NCI-H1092 (cell line): ENCODE measurements at places on chromosomes 5 and 9.

- DNase-seq = no peak
Observed at GRCh38 chr9:92655366-92655765, 14.6 kb downstream of the IPPK start.

- no peak for DNase-seq
Observed at GRCh38 chr9:85700330-85700729, 41.4 kb downstream of the AGTPBP1 start.

- no peak for DNase-seq
Observed at GRCh38 chr5:96326902-96327301, 106.1 kb downstream of the PCSK1 start.

DNA sequence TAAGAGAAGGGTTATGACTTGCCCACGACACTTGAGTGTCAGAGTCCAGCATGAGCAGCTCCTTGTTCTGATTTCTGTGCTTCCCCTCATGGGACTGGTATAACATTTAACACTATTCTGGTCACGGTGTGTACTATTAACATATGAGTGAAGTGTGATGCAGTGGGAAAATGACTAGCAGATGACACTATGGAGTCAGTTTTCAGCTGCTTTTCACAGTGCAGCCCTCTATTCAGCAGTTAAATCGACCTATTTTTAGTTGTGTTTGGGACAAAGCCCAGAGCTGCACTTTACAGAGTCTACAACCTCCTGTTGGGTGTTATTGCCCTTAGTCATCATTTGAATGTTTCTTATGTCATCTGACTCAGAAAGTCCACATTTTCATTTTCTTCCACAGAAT, 59.1 kb downstream of the CHSY3 start:
- no peak for DNase-seq

- no peak for DNase-seq
Observed at GRCh38 chr9:120715389-120715924, 1.2 kb upstream of the MEGF9 start.

DNA sequence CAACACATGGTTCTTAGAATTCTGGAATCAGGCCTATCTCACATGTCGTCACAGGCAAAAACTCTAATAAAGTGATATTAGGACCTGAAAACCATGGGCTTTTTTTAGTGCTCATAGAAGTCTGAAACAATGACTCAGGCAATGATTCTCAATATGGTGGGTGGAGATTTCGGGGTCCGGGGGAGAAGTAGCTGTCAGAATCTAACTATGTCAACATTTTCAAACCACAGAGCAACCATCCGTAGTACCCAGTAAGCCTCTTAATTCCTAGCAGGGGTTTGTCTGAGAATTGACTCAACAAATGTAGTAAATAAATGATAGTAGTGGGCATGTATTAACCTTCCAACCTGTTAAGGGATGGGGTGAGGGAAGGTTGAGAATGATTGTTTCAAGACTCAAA, 2.6 kb downstream of the AMACR start:
- DNase-seq = no peak

DNA sequence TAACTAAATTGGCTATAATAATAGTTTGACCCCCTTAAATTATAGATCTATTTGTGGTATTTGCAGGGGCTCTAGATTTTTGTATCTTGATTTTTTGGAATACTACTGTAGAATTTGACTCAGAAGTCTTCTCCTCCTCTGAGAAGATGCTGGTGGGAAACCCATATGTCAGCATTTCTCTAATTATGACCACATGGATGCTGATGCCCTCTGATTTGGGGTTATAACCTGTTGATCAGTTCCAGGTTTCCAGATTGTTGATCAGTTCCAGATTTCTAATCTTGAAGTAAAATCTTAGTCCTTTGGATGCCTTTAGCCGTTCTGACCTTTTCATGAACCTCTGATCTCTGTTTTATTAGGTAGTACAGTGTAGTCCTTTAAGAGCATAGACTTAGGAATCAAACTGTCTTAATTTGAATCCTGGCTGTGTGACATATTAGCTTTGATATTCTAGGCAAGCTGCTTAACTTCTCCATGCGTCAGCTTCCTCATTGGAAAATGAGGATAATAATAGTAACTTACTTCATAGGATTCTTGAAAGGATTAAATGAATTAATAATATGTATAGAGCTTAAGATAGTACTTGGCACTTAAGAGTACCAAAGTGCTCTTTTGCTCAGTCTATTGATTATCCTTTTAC, 8.1 kb downstream of the FSD1L start:
- no peak for DNase-seq

GRCh38 chr5:96624596-96624995, 37.6 kb upstream of the CAST start:
- DNase-seq = no peak

DNA sequence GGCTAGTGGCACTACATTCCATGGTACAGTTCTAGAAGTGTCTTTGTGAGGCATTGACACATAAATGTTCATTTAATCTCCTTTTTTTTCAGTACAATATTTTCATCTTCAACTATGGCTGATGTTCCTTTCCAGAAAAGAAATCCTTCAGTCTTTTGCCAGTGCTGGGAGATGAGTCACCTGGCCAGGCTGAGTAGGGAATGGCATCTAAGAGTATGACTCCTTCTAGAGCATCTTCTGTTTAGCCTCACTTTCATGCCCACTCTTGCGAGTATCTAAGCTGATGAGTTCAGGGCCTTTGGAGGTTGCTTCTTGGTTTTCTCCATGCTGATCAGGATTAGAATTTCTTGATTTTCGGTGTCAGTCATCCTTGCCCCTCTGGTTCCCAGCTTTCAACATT, 124.4 kb downstream of the SLC28A3 start:
- DNase-seq = no peak

DNA sequence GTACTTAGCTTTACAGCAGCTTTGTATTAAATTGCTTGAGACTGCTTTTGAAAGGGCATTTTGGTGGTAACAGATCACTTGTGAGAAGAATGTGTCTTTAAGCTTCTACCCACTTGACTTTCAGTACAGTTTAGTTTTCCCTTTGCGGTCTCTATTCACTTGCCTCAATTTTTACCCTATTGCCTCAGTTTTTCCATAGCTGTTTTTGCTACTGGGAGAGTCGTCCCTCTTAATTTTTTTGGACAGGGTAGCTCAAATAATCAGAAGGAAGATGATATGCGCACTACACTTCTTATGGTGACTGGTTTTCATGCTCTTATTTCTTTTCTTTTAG, 18.8 kb downstream of the UGCG start:
- no peak for DNase-seq

- DNase-seq = no peak
Observed at GRCh38 chr9:34334337-34334824, 5.0 kb downstream of the NUDT2 start.

DNA sequence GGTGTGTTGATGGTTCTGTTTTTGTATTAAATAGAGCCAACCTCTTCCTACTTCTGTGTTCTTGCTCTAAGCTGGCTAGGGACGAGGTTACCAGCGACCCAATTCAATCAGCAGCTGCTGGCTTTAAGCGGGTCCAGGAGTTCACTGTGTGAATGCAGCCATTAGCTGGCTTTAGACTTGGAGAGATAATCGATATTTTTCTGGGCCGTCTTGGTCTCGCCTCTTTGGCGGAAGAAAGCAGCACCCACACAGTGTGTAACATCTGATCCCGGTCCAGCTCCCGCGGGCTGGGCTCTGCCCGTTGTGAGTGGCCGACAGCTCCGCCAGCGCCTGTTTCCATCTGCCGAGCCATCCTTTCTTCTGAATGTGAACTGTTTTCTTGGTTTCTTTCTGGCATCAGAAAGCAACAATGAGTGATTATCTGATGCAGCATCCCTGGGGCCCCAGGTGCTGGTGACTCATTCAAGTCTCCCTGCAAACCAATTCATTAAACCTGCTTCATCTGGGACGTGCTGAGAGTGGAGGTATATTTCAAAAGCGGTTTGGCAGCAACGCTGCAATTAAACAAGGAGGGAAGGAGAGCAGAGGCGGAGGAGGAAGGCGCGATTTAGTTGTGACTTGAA, 90.8 kb upstream of the IRX4 start:
- no peak for DNase-seq

GRCh38 chr5:154986151-154986550, 27.4 kb upstream of the KIF4B start:
- DNase-seq = no peak

DNA sequence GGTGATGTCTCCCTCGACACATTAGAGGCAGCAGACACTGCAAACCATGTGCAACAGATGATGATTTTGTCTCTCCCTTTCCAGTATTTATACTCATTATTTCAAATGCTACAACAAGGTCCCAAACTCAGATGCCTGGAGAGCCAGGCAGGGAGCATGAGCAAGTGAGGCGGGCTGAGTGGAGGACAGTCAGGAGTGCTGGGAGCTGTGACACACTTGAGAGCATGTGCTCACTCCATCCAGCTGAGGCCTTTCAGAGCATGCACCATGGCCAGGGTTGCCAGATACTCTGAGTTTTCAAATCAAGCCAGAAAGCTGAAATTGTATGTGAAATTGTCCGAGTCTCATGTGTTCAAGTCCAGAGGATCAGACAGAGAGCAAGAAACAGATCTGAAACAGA, 55.8 kb upstream of the SLC2A8 start:
- DNase-seq = no peak

- peak; percentile 41 for DNase-seq
Observed at GRCh38 chr5:128201065-128201926, 117.7 kb downstream of the SLC12A2 start.

GRCh38 chr5:157540707-157541446, 34.7 kb downstream of the ADAM19 start:
- no peak for DNase-seq

GRCh38 chr5:97096846-97097245, 45.6 kb downstream of the LIX1 start:
- DNase-seq = no peak

GRCh38 chr9:13939134-13939533, 374.8 kb downstream of the NFIB start:
- DNase-seq = no peak

- no peak for DNase-seq
Observed at GRCh38 chr9:71589612-71590011, 178.7 kb downstream of the CEMIP2 start.

DNA sequence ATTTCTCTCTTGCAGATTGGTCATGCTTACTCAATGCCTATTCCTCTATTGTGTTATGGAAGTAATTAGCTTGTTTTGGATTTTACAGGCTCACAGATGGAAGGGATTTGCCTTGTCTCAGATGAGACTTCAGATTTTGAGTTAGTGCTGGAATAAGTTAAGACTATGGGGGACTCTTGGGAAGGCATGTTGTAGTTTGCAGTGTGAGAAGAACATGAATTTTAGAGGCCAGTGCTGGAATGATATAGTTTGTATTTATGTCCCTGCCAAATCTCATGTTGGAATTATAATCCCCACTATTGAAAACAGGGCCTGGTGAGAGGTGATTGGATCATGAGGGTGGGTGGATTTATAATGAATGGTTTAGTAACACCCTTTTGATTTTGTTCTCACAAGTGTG, 6.1 kb upstream of the TUSC1 start:
- DNase-seq = no peak

DNA sequence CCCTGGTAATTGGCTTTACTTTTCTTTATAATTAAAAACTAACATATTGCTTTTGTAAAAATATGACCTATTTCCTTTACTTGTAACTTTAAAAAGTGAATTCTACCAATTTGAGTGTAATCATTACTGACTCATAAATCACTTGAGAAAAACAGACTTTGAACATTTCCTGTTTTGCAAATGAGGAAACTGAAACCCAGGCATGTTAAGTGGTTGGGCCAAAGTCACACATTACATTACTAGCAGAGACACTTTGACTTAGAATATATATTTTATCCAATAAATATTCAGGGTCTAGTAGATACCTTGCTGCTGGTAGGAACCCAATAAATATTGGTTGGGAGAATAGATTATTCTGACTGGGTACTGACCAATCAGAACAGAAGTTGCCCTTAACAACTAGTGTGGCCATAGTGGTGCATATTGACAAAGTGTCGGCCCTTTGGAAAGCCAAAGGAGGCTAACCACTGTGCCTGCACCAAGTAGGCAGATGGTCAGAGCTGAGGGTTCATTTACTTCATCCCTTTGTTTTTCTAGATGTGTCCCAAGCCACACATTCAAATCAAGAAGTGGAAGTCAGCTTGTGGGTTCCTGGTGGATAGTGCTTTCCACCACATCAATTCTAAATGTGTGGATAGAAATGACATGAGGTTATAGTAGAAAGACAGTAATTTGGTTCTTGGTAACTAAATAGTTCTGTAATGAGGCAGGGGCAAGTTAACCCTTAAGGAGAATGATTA, 365.1 kb upstream of the RIOK2 start:
- no peak for DNase-seq

GRCh38 chr9:82645600-82645999, 417.3 kb downstream of the RASEF start:
- DNase-seq = no peak

GRCh38 chr9:127828262-127829031, 25.8 kb downstream of the FPGS start:
- peak; percentile 33 for DNase-seq

DNA sequence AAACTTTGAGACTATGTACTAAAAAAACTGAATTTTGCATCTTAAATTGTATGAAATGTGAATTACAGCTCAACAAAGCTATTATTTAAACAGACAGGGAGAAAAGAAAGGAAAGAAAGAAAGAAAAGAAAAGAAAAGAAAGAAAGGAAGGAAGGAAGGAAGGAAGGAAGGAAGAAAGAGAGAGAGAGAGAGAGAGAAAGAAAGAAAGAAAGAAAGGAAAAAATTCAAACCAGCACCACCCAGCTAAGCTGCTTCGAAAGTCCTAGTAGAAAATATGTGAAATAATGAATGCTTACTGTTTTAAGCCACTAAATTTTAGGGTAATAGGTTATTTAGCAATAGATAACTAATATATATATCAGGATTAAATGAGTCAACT, 31.7 kb upstream of the CDK5RAP2 start:
- DNase-seq = no peak

GRCh38 chr5:169742771-169743296, 105.8 kb downstream of the DOCK2 start:
- DNase-seq = no peak

- DNase-seq = no peak
Observed at GRCh38 chr9:131618071-131618479, 72.8 kb downstream of the PRRT1B start.

- peak; percentile 8 for DNase-seq
Observed at GRCh38 chr9:74570879-74571512, 73.9 kb downstream of the RORB start.

- DNase-seq = no peak
Observed at GRCh38 chr5:170451747-170452365, 52.0 kb upstream of the KCNIP1 start.

- no peak for DNase-seq
Observed at GRCh38 chr5:148843510-148844318, 17.3 kb downstream of the ADRB2 start.

DNA sequence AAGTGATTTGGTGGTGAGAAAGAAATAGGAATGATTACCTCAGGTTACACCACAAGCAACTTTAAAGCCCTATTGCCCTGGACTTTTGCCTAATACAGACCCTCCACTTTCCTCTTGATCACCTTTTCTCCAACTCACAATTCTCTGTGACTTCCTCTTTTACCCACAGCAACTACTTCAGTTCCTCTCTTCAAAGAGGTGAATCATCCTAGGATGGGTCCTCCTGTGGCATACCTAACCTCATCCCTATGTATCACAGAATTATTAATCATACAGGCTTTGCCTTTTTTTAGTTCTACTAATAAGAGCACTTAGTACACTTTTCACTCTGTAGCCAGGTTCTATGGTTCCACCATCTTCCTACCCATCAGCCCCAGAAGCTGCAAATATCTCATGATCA, 19.6 kb upstream of the INSL6 start:
- no peak for DNase-seq
